ENCODE measurements at places on chromosomes 5 and 9.

- DNase-seq, result peak; percentile 8
These were observed 130.9 kb downstream of the EFNA5 start for GRCh38 chr5:107539726-107540330.

- no peak for DNase-seq
These were observed 8.3 kb upstream of the CHD1 start for GRCh38 chr5:98936948-98937715.

GRCh38 chr9:79154806-79155205 is 417.0 kb upstream of the TLE4 start:
- no peak for DNase-seq

DNA sequence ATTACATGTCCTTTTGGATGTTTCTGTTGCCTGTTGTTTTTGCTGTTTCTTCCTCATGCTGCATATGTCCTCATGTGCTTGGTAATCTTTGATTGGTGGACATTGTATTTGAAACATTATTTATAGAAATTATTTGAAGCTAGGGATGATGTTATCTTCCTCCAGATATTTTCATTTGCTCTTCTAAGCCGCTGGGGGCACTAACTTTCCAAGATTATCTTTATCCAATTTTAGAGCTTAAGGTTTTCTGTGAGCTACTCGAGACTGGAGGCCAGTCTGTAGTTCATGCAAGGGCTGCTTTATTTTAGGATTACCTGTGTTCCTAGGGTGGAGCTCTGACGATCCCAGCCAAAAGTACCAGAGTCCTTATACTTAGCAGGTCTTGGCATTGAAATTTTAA is 40.9 kb downstream of the STX17 start:
- no peak for DNase-seq

GRCh38 chr9:117151716-117152115 is 263.1 kb downstream of the ASTN2 start:
- no peak for DNase-seq

- DNase-seq, result no peak
These were observed 38.9 kb downstream of the ATG10 start for GRCh38 chr5:82010696-82011095.

DNA sequence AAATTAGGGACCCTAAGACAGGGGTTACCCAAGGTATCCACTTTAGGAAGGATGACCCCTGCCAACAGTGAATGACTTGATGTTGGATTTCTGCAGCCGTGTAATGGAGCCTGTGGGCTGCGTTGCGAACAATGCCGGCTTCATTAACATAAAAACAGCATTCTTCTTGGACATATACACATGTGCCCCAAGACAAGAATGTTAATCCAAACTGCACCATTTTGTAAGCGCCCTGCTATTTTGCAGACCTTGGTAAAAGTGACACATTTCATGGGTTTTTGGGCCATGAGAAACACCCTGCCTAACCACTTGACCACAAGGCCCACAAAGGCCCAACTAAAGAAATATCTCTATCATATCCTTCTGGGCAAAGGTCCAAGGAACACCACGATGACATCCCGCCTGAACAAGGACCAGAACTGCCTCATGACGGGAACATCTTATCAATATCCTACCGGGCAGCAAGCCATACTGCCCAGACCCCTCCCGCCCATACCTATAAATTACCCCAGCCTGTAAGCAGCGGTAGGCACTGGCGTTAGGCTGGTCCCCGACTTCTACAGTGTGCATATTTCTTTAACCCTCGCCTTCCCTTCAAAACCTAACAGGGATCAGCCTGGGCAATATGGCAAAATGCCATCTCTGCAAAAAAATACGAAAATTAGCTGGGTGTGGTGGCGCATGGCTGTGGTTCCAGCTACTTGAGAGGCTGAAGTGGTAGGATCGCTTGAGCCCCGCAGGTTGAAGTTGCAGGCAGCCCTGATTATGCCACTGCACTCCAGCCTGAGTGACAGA is 9.7 kb upstream of the PDCD1LG2 start:
- no peak for DNase-seq

DNA sequence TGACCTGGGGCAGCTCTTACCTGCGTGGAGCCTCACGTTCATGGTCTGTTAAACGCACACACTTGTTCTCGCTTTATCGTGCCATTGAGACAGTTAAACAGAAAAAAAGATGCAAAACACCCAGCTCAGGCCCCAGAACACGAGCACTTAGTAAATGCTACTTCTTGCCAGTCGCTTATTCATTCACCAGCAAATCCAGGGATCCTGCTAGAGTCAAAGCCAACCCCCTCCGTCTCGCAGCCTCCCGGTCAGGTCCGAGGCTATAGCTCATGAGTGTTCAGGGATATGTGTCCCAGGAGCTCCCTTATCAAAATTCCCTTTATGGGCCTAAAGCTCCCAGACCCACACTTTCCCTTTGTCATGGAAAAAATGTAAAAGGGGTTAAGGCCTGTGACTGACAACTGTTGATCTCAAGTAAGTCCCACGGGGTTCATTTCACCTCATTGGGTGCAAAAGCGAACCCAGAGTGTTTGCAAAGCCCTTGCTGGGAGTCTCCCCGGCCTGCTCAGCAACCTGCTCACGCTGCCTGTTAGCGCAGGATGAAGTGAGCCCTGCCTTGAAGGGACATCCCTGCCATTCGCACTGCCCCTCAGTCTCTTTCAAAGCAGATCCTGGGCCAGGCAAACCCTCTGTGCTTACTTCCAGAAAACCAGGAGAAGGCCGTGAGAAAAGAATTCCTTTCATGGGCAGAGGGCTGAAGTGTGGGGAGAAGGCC is 40.7 kb downstream of the HRH2 start:
- no peak for DNase-seq

DNA sequence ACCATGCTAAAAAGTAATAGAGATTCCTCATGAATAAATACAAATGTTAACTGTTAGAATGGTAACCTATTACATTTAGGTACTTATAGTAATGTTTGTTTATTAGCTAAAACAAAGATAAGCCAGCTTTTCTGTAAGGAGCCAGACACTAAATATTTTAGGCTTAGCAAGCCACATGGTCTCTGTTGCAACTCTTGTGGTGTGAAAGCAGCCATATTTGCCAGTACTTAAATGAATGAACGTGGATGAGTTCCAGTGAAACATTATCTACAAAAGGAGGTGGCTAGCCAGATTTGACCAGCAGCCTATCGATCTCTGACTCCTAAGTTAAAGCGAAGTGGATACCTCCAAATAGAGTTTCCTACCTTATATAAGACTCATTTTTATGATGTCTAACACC is 331.6 kb downstream of the CDH12 start:
- DNase-seq, result no peak

DNA sequence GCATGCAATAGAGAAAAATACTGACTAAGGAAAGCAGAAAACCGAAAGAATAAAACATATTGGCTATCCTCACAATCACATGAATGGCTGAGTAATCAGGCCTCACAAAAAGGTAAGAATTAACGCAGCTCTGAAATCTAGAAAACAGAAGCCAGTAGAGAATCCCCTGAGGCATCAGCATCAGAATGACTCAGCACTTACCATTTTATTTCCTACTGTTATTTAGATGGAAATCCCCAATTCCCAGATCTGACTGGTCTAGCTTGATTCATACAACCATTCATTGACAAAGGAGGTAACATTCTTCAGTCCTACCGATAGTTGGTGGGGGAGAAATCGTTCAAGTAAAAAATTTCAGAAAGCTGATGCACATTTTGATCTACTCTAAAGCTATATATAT is 1408.4 kb upstream of the WWC1 start:
- no peak for DNase-seq

GRCh38 chr9:137760426-137760825 is 117.2 kb upstream of the CACNA1B start:
- DNase-seq, result no peak

DNA sequence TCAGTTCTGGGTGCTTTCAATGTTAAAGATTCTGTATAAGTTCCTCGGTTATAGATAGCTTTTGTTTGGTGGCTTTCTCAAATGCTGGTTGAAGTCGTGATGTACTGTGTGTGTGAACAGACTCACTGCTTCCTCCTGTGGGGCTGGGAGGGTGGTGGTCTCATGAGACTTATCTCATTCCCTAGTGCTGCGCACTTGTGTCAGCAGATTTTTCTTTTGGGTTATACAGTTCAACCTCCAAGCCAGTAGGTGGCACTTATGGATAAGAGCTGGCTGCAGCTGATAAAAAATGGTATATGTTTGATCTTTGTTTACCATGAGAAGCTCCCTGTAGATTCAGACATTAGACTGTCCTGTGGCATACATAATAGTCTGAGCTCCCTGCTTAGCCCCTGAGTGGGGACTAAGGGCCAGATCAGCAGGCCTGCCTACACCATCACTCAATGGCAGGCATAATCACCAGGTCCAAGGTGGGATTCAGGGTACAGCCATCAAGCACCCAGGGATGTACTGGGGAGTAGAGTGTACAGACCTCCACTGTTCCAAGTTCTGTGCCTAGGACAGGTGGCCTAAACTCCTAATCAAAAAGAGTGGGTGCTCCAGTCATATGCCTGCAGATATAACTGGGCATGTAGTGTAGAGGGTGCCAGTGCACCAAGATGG is 174.2 kb downstream of the OXCT1 start:
- DNase-seq, result no peak

DNA sequence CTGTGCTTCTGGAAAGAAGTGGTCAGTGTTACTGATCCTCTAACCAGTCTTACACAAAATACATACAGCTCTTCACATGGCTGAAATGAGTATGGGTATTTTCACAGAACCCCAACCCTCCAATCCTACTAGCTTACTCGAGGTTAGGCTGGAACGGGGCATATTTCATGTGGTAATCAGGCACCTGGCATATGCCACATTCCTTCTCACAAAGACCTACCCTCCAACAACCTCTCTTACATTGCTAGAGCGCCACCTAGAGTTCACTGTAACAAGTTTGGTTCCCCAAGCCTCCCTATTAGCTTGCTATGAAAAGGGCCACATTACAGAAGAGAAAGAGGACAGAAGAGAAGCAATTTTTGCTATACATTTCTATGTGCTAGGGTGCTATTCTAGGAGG is 597.3 kb downstream of the PRELID2 start:
- no peak for DNase-seq

- no peak for DNase-seq
These were observed 15.9 kb downstream of the PLPP1 start for GRCh38 chr5:55518831-55519390.

Data from CD4-positive, alpha-beta T cell treated with Interleukin-10 for 1 hour (primary cell).